ENCODE measurements at places on chromosomes 2 and 18.

DNA sequence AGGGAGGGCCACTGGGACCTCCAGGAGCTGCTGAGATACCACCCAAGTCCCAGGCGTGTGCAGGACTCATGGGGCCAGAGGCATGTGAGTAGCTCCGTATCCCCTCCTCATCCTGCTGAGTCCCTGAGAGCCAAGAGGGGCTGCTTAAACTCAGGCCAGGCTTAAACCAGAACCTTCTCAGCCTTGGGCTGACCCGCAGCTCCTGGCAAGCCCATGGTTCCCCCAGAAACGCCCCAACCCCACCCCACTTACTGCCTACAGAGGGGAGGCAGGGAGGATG, 2.5 kb upstream of the NMUR1 start:
- no peak for DNase-seq

DNA sequence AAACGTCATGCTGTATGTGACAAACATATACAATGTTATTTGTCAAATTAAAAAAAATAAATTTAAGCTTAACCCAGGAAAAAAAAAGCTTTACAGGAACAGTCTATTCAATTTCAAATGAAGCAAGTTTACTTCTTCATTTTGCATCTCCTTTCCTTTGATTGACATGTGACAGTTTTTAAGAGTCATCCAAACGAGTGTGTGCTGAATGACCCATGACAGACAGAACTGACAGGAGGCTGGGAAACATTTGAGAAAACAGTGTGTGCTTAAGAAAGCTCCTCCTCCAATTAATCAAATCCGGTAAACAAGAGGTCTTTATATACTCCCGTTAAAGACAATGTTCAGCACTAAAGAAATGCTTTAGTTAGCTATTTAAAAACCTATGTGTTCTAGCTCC, 177.7 kb downstream of the SRBD1 start:
- DNase-seq: no peak

- DNase-seq: no peak
These were observed 25.4 kb downstream of the PDCL3 start for GRCh38 chr2:100588071-100588786.

DNA sequence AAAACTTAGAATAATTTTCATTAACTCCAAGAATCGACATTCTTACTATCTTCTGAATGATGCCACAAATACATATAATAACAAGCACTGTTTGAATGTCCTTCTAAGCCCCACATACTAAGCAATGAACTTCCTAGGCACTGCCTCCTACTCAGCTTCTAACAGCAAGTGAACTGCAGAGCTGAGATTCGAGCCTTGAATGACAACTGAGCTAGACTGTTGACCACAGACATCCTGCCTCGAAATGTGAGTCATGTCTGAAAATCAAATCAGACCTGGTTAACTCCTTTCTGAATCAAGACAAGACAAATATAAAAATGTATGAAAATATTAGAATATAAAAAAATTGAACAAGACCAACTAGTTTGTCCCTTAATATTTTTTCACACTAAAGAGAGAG, 108.1 kb downstream of the MYT1L start:
- DNase-seq: no peak

DNA sequence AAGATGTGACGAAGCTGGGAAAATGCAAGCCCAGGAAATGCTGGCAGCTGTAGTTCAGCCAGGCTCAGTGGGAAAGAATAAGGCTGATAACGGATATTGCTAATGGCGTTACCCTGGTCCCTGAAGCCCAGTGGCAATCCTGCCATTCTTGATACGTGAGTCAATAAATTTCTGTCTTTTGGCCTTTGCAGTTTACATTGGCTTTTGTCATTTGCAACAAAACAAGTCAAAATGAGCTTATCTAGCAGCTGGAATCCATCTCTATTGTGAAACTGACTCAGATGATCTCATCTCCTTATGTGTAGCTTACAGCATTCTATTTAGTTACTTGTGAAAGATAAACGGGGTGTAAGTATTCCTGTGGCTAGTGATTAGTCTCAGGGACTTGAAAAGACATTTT, 43.8 kb downstream of the ARL6IP6 start:
- DNase-seq: no peak

GRCh38 chr2:101768556-101769220, 71.2 kb downstream of the MAP4K4 start:
- no peak for DNase-seq

- DNase-seq: no peak
These were observed 20.1 kb downstream of the SLC66A3 start for GRCh38 chr2:11175293-11175795.

GRCh38 chr2:5370158-5370557, 322.0 kb upstream of the SOX11 start:
- DNase-seq: no peak
